ENCODE measurements at places on chromosomes 12 and 14. TPM values are rescaled to one million over a fixed set of nuclear protein-coding genes. Genes with fewer than 3 reads are reported as not detected.
A peak's percentile ranks its signal among the peaks of the same experiment; 100 is the strongest.

DNA sequence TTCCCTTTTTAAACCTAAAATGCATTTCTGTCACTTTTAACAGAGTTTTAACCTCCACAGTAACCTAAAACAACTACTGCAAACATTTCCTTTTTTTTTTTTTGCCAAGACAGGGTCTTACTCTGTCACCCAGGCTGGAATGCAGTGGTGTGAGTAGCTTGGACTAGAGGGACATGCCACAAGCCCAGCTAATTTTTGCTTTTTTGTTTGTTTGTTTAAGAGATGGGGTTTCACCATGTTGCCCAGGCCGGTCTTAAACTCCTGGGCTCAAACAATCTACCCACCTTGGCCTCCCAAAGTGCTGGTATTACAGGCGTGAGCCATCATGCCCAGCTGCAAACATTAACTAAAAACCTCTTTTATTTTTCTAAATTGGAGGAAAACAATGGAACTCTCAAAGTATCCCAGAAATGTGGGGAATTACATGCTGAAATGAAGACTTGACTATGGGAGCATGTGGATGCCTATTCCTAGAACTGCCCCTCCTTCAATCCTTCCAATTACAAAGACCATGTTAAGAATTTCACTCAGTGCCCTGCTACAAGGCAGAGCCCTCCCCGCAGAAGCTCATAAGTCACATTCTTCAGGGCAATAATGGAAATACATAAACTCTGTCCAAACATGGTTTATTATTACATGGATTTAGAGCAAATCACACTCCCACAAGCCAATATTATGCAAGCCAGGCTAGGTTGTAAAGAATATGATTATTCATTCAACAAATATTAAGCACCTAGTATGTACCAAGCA lies 66.9 kb downstream of the C12orf56 start:
- H3K4me3 ChIP-seq: no peak overlapping the region
- no peak overlapping the region for H3K27ac ChIP-seq
- H3K4me1 ChIP-seq: no peaks in the 10 kb centered on the region
- no peaks in the 10 kb centered on the region for H3K36me3 ChIP-seq
- H3K27me3 ChIP-seq: no peaks in the 10 kb centered on the region
- no peak for DNase-seq

DNA sequence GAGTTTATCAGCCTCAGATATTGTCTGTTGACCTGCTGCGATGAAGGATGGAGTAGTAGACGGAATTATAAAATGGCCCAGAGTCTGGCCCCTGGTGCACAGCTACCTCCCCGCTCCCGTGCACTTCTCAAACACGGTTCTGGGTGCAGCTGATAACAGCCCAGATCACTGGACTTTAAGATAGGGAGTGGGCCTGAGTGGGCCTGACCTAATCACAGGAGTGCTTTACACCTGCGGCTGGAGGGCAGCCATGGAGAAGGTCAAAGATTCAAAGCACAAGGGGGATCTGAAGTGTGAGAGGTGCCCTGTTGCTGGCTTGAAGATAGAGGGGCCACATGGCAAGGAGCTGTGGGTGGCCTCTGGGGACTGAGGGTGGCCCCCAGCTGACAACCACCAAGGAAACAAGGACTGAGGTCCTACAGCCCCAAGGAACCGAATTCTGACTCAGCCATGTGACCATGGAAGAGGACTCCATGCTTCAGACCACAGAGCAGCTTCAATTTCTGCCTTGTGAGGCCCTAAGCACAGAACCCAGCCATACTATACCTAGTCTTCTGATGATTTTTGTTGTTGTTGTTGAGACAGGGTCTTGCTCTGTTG lies 113.4 kb downstream of the ZNF664 start:
- H3K36me3 ChIP-seq: no peaks in the 10 kb centered on the region
- no peak for DNase-seq
- no peaks in the 10 kb centered on the region for H3K27me3 ChIP-seq
- no peak overlapping the region for H3K4me3 ChIP-seq
- H3K4me1 ChIP-seq: no peaks in the 10 kb centered on the region

DNA sequence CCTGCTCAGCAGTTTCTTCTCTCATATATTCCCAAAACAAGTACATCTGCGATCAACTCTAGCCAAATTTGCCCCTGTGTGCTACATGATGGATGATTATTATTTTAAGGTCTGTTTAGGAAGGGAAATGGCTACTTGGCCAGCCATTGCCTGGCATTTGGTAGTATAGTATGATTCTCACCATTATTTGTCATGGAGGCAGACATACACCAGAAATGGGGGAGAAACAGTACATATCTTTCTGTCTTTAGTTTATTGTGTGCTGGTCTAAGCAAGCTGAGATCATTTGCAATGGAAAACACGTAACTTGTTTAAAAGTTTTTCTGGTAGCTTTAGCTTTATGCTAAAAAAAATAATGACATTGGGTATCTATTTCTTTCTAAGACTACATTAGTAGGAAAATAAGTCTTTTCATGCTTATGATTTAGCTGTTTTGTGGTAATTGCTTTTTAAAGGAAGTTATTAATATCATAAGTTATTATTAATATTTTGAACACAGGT lies 45.5 kb downstream of the EID3 start:
- no peak for DNase-seq
- peaks cover 43% of the 10 kb centered on the region for H3K36me3 ChIP-seq

GRCh38 chr12:79397609-79398008 lies 293.2 kb downstream of the PAWR start:
- no peaks in the 10 kb centered on the region for H3K4me1 ChIP-seq
- H3K27ac ChIP-seq: no peak overlapping the region
- H3K36me3 ChIP-seq: no peaks in the 10 kb centered on the region
- no peaks in the 10 kb centered on the region for H3K27me3 ChIP-seq

DNA sequence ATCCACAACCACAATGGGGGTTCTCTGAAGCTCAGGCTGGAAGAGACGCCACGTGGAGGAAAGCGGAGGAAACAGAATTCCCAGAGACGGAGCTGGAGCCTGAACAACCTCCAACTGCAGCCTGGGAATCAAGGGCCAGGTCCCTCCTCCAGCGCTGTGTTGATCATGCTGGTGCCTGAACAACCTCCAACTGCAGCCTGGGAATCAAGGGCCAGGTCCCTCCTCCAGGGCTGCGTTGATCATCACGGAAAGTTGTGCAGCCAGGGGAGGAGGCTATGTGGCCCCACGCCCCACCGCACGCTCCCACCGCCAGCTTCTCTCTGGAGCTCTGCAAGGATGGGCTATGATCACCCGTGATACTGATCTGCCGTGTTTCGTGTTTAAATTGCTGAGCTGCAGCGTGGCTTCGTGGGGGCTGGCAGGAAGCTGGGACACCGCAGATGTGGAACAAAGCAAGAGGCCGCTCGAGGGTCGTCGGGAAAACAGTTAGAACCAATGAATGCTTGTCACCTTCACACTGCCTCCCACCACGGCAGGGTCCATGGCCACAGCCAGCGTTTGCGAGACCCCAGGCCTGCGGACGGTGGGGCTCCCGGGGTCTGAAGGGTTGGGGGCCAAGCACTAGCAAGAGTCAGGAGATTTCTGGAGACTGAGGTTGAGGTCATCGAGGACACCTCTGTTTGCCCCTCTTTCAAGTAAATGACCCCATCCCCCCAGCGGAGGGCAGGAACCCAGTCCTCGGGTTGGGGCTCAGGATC lies 51.8 kb upstream of the FBRSL1 start:
- H3K27me3 ChIP-seq: no peaks in the 10 kb centered on the region
- H3K36me3 ChIP-seq: no peaks in the 10 kb centered on the region
- H3K4me3 ChIP-seq: no peak overlapping the region
- H3K27ac ChIP-seq: no peak overlapping the region
- no peak for DNase-seq

- no peak overlapping the region for H3K4me3 ChIP-seq
- no peaks in the 10 kb centered on the region for H3K36me3 ChIP-seq
- no peak overlapping the region for H3K27ac ChIP-seq
- no peaks in the 10 kb centered on the region for H3K27me3 ChIP-seq
- H3K4me1 ChIP-seq: no peaks in the 10 kb centered on the region
These were observed 8.8 kb upstream of the CLECL1 start for GRCh38 chr12:9741726-9742125.

- no peaks in the 10 kb centered on the region for H3K27me3 ChIP-seq
- peak overlapping the region; percentile 97 for H3K27ac ChIP-seq
- peaks cover 18% of the 10 kb centered on the region for H3K36me3 ChIP-seq
- no peak for DNase-seq
- peak overlapping the region; percentile 16 for H3K4me3 ChIP-seq
- H3K4me1 ChIP-seq: peaks cover 94% of the 10 kb centered on the region
These were observed 11.7 kb downstream of the HDAC7 start for GRCh38 chr12:47808050-47808449.

- H3K4me3 ChIP-seq: no peak overlapping the region
- no peaks in the 10 kb centered on the region for H3K27me3 ChIP-seq
- no peak for DNase-seq
- no peaks in the 10 kb centered on the region for H3K36me3 ChIP-seq
These were observed 53.5 kb upstream of the BEGAIN start for GRCh38 chr14:100640471-100641273.

- H3K36me3 ChIP-seq: no peaks in the 10 kb centered on the region
- no peaks in the 10 kb centered on the region for H3K27me3 ChIP-seq
- no peak for DNase-seq
- H3K4me1 ChIP-seq: peaks cover 3% of the 10 kb centered on the region
- no peak overlapping the region for H3K4me3 ChIP-seq
These were observed 51.9 kb downstream of the RASSF8 start for GRCh38 chr12:26010293-26010821.

- no peak overlapping the region for H3K4me3 ChIP-seq
- no peaks in the 10 kb centered on the region for H3K4me1 ChIP-seq
- no peak overlapping the region for H3K27ac ChIP-seq
- H3K36me3 ChIP-seq: no peaks in the 10 kb centered on the region
- H3K27me3 ChIP-seq: no peaks in the 10 kb centered on the region
These were observed 376.7 kb downstream of the ZFP36L1 start for GRCh38 chr14:68416171-68416570.

DNA sequence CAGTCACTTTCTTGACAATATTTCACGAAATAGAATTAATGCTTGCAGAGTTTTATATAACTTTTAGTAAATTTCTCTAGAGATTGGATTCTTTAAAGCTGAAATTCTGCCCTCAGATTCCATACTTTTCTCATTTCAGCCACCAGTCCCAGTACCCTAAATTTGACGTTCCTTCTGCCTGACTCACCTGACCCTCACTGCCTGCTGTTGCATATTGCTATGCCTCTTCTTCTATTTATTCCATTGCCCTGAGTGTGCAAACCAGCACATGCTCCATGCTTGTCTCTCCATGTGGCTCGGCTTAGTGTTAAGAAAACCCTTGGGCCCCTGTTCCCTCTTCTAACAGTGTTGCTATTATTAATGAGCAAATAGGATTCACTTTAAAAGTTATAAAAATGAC lies 533.3 kb downstream of the LRFN5 start:
- H3K27ac ChIP-seq: no peak overlapping the region
- no peaks in the 10 kb centered on the region for H3K27me3 ChIP-seq
- H3K4me3 ChIP-seq: no peak overlapping the region
- no peak for DNase-seq

DNA sequence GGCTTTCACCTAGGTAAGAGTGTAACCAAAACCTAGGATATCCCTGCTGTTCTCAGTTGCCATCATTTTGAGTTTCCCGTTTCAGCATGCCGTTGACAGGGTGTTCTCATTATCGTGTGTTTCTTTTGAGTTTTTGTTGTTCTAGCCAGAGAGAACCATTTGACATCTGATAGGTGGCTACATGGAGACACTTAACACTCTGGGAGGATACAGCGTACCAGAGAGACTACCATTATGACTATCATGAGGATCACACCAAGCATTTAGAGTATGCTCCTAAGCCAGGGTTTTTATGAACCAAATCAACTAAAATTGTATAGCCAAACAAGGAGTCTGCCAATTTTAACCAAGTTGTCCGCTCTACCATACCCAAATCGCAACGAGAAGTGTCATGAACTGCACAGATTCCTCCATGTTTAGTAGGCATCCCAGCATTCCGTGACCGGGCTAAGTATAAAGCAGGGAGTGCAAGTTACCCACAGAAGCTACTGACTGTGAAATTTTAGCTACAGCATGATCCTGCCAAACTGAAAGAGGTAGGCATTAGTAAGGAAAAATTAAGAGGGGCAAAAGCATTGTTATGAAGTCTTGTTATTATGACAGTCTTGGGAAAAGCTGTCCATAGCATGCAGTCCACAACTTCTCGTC lies 48.8 kb downstream of the MARK3 start:
- DNase-seq: no peak
- no peak overlapping the region for H3K4me3 ChIP-seq
- H3K4me1 ChIP-seq: peaks cover 13% of the 10 kb centered on the region
- peak overlapping the region; percentile 22 for H3K27ac ChIP-seq
- H3K36me3 ChIP-seq: no peaks in the 10 kb centered on the region
- no peaks in the 10 kb centered on the region for H3K27me3 ChIP-seq

DNA sequence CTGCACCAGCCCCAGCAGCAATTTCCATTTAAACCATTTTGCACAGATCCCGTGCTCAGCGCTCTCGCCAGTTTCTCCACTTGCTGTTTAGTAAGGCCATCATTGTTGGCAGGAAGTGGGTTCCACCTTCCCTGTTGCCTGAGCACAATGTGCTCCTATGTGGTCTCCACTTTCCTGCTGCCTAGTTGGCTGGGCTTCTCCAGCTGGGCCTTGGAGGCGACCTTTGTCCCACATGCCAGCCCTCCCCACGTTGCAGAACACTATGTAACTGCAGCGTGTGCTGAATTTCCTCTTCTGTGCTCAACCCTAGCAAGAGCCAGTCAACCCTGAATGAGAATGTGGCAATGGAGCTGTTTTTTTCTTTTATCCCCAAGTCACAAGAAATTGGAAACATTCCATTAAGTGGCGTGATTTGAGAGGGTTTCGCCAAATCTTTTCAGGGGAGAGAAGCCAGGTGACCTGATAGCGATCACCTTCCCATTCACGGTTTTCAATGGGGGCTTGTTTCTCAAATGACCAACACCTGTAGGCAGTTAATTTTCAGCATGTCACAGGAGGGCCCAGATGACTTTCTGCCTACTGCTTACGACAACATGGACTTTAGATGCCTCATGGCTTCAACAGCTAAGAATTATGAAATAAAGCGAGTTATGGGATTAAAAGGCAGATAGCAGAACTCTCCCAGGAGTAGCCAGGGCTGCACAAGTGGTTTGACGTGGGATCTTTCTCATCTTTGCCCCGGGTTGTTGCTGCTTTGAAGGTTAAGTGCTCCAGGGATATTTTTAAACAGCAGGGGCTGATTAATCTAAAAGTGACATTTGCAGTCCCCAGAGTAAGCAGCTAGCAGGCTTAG lies at the start of gene ACACB:
Gene ACACB (plus strand): TSS at position 830 of the 853 bp plus-strand sequence. CDS start 22,819 bp downstream, outside the sequence.
- H3K27ac ChIP-seq: no peak within 1 kb of the TSS
- no peak within 1 kb of the TSS for H3K4me3 ChIP-seq
- H3K4me1 ChIP-seq: peaks cover 2% of the 10 kb centered on the region
- H3K27me3 ChIP-seq: no peaks in the 10 kb centered on the region

DNA sequence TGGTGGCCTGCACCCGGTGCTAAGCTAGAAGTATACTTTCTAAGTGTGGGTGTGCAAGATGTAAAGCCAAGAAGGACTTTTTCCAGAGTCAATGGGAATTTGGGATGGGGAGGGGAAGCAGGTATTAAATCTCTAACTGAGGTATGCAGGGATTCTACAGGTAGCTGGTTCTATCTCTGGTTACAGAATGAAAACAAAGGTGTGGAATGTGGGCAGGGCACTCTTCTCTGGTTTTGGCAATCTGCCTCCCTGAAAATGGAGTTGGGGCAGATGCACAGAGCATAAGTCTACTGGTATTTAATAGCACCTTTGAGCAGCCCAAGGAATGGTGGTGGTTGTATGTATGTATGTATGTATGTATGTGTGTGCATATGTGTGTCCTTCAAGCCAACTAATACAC lies 66.7 kb upstream of the PPP1R12A start:
- DNase-seq: no peak
- H3K4me3 ChIP-seq: no peak overlapping the region
- no peaks in the 10 kb centered on the region for H3K36me3 ChIP-seq
- H3K27ac ChIP-seq: no peak overlapping the region
- H3K27me3 ChIP-seq: no peaks in the 10 kb centered on the region

The TESPA1 gene
- total RNA-seq: not detected

The TUNAR gene
- not detected for total RNA-seq

The SGPP1 gene
- total RNA-seq: 20.3 TPM

The SLC25A21 gene
- total RNA-seq: not detected

The BCL11B gene
- 0.85 TPM for total RNA-seq

The CATSPERB gene
- total RNA-seq: 4.3 TPM

Measured in ascending aorta (tissue), 2 donors.